IPS DF 6.9 (cell line): ENCODE measurements at places on chromosomes 16 and 17.

- H3K36me3 ChIP-seq = no peaks in the 10 kb centered on the region
- no peak overlapping the region for H3K27ac ChIP-seq
- H3K27me3 ChIP-seq = no peaks in the 10 kb centered on the region
- no peaks in the 10 kb centered on the region for H3K4me1 ChIP-seq
Measured at GRCh38 chr16:56505181-56505580, 14.6 kb downstream of the BBS2 start.

GRCh38 chr17:41298458-41299135 lies 4.1 kb downstream of the KRTAP29-1 start:
- H3K27ac ChIP-seq = no peak overlapping the region
- H3K36me3 ChIP-seq = no peaks in the 10 kb centered on the region
- no peaks in the 10 kb centered on the region for H3K27me3 ChIP-seq
- no peak for DNase-seq

DNA sequence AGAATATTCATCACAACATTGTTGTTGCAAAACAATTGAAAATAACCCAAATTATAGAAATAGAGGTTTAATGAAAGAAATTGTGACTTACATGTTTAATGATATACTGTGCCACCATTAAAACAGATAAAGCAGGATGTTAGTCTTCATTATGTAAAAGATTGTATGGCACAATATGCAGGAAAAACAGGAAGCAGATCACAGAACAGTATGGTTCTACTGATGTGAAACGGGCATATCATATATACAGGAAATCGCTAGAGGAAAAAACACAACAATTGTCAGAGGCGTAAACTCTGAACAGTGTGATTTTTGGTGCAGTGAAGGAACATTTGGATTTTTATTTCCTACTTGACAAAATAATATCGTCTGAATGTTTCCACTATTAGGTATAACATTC lies 22.0 kb downstream of the OR3A1 start:
- H3K27me3 ChIP-seq = no peaks in the 10 kb centered on the region
- H3K4me3 ChIP-seq = no peak overlapping the region
- H3K27ac ChIP-seq = no peak overlapping the region
- no peak for DNase-seq
- no peaks in the 10 kb centered on the region for H3K36me3 ChIP-seq

- H3K36me3 ChIP-seq = no peaks in the 10 kb centered on the region
- DNase-seq = no peak
- H3K4me1 ChIP-seq = no peaks in the 10 kb centered on the region
Measured at GRCh38 chr16:78034530-78034929, 12.2 kb downstream of the CLEC3A start.

DNA sequence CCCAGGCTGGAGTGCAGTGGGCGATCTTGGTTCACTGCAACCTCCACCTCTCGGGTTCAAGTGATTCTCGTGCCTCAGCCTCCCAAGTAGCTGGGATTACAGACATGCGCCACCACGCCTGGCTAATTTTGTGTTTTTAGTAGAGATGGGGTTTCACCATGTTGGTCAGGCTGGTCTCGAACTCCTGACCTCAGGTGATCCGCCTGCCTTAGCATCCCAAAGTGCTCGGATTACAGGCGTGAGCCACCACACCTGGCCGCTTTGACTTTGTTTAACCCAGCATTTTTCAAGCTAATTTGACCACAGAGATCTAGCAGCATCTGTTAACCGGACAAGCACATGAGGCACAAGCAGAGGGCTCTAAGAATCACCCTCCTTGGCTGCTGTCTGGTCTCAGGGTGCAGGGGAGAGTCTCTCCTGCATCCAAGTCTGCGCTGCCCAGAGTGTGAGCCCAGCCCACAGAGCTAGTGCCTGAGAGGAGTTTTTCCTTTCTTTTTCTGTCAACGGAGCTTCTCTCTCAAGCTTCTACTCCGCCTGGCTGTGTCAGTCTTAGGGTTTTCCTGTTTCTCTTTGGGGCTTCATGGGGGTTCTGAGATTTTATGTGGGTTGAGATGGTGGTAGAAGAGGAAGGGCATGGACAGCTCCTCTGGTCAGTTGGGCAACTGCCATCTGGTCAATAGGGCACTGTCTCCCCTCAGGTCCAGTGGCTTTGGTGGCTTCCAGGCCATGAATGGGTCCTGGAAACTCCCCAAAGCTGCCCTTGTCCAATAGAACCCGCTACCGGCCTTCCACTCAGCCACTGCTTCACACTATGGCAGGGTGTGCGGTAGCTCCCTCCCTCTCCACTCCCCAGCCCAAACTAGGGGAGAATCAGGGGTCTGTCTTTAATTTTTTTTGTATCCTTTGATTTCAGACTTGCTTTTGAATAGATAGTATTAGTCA lies 59.6 kb downstream of the TNFRSF13B start:
- H3K4me3 ChIP-seq = no peak overlapping the region
- no peak for DNase-seq
- H3K27me3 ChIP-seq = no peaks in the 10 kb centered on the region
- H3K4me1 ChIP-seq = no peaks in the 10 kb centered on the region
- no peak overlapping the region for H3K27ac ChIP-seq

- no peak overlapping the region for H3K4me3 ChIP-seq
- no peak overlapping the region for H3K27ac ChIP-seq
- no peaks in the 10 kb centered on the region for H3K36me3 ChIP-seq
- no peak for DNase-seq
Measured at GRCh38 chr17:6231886-6232731, 161.9 kb downstream of the WSCD1 start.

DNA sequence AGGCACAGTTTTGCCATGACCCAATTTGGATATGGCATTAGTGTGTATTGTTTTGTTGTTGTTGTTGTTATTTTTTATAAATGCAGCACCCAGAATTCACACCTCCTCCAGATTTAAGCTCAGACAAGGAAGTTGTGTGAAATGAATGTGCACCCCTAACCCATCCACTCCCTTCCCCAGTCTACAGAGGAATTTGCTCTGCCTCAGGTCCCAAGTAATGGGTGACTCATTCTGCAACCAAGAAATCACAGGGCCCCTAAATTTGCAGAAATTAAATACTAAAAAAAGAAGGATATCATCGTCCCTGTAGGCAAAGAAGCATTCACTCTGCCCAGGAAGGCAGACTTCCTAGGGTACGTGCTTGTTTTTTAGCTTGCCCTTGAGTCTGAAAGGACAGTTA lies 62.3 kb downstream of the CLEC16A start:
- DNase-seq = no peak
- H3K4me1 ChIP-seq = no peaks in the 10 kb centered on the region
- 0 out of 2 replicates have a peak, but pooled peaks cover 3% of the 10 kb centered on the region for H3K36me3 ChIP-seq
- no peaks in the 10 kb centered on the region for H3K27me3 ChIP-seq
- H3K27ac ChIP-seq = no peak overlapping the region

GRCh38 chr17:45740553-45741330 lies 43.4 kb upstream of the CRHR1 start:
- no peaks in the 10 kb centered on the region; the same call in 1 of the 2 replicates for H3K4me1 ChIP-seq
- no peak overlapping the region for H3K27ac ChIP-seq
- DNase-seq = peak; percentile 88

GRCh38 chr17:16935241-16935663 lies 36.7 kb downstream of the TNFRSF13B start:
- H3K27me3 ChIP-seq = no peaks in the 10 kb centered on the region

- no peak overlapping the region for H3K27ac ChIP-seq
- no peaks in the 10 kb centered on the region; the same call in none of the 2 replicates for H3K4me1 ChIP-seq
- no peaks in the 10 kb centered on the region for H3K27me3 ChIP-seq
- no peaks in the 10 kb centered on the region for H3K36me3 ChIP-seq
- H3K4me3 ChIP-seq = no peak overlapping the region
Measured at GRCh38 chr16:53991754-53992378, 287.9 kb downstream of the FTO start.

DNA sequence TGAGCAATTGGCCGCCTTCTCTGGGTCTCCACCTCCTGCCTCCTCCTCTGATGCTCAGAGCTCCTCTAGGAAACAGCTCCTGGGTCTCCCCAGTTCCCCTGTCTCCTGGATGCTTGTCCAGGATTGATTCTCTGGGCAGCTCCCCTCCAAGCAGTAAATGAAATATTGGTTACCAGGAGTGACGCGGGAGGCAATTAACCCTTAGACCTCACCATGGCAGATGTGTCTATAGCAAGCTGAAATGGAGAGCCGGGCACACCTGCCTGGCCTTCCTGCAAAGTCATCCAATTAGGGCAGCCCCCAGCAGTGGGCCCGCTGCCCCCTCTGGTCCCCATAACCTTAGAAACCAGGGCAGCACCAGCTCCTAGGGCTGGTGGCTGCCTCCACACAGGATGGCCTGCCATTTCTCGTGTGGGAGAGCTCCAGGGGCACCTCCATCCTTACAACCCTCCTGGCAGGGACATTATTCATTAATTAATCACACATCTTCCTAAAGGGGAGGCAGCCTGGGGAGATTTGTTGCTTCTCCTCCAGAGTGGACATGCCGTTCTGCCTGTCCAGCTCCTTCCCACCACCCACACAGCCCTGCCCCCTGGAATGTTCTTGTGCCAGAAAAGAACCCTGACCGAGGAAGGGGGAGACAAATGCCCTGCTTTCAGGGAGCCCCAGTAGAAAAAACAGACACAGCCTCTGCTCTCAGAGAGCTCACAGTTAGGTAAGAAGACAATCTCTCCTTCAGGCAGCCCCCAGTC lies 8.3 kb upstream of the KIF18B start:
- no peak overlapping the region for H3K4me3 ChIP-seq
- no peaks in the 10 kb centered on the region for H3K27me3 ChIP-seq
- H3K4me1 ChIP-seq = peaks cover 3% of the 10 kb centered on the region; the same call in 1 of the 2 replicates
- no peaks in the 10 kb centered on the region for H3K36me3 ChIP-seq

GRCh38 chr17:40072040-40072734 lies 9.4 kb downstream of the THRA start:
- no peaks in the 10 kb centered on the region for H3K36me3 ChIP-seq
- H3K4me3 ChIP-seq = no peak overlapping the region
- H3K4me1 ChIP-seq = peaks cover 25% of the 10 kb centered on the region
- H3K27me3 ChIP-seq = no peaks in the 10 kb centered on the region
- no peak for DNase-seq

GRCh38 chr16:27547851-27548250 lies 1.9 kb downstream of the GTF3C1 start:
- H3K4me3 ChIP-seq = no peak overlapping the region
- no peak overlapping the region for H3K27ac ChIP-seq
- H3K36me3 ChIP-seq = peaks cover 20% of the 10 kb centered on the region

DNA sequence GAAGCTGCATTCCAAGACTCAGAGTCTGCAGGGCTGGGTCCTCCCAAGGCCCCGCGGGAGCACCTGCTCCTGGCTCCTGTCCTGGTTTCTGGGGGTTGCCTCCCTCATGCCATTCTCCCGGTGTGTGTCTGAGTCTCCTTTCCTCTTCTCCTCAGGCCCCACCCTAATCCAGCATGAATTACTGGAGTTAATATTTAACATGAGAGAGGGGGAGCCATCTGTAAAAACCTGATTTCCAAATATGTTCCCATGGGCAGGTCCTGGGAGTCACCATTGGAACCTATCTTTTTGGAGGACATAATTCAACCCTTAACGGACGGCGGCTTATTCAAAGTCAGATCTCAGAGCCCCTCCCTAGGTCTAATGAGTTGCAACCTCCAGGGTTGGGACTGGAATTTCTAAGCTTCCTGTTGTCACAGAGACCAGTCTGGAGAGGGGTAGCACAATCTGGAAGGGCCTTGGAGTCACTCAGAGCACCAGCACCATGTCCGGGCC lies 5.4 kb downstream of the C17orf99 start:
- no peaks in the 10 kb centered on the region for H3K36me3 ChIP-seq
- H3K27ac ChIP-seq = no peak overlapping the region
- H3K27me3 ChIP-seq = no peaks in the 10 kb centered on the region
- no peaks in the 10 kb centered on the region for H3K4me1 ChIP-seq
- no peak overlapping the region for H3K4me3 ChIP-seq

GRCh38 chr16:12628536-12628935 lies 175.2 kb downstream of the CPPED1 start:
- H3K4me1 ChIP-seq = no peaks in the 10 kb centered on the region
- DNase-seq = no peak
- H3K4me3 ChIP-seq = no peak overlapping the region
- H3K36me3 ChIP-seq = no peaks in the 10 kb centered on the region
- no peaks in the 10 kb centered on the region for H3K27me3 ChIP-seq

DNA sequence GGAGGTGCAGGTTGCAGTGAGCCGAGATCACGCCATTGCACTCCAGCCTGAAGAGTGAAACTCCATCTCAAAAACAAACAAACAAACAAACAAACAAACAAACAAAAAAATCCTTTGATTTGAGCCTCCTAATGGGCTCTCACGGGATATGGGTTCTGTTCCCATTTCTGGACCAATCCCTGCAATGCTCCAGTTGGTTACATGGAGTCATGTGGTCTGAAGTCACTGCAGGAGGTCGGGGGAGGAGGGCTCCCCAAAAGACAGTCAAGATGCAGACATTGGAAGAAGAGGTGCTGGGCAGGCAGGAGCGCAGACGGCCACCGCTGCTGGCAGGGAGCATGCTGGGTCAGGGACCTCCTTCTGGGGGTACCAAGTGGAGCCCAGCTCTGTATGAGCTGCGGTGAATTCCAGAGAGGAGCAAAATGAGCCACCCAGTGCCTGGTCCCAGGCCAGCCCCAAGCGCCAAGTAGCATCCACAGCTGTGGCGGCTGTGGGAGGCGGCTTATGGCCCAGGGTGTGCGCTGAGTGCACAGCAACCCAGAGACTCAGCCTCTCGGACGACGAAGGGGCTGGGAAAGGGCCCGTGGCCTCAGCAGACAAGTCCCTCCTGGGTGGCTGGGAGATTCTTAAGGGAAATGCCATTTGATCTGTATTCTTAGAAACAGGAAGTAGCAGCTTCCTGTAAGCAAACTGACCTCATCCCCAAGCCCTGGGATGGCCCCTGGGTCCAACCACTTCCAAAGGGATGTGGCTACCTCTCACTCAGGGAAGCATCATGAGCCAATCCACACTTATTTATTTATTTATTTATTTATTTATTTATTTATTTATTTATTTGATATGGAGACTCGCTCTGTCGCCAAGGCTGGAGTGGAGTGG lies 19.6 kb upstream of the ATP2A3 start:
- DNase-seq = no peak
- H3K27me3 ChIP-seq = no peaks in the 10 kb centered on the region
- H3K4me1 ChIP-seq = peaks cover 8% of the 10 kb centered on the region

DNA sequence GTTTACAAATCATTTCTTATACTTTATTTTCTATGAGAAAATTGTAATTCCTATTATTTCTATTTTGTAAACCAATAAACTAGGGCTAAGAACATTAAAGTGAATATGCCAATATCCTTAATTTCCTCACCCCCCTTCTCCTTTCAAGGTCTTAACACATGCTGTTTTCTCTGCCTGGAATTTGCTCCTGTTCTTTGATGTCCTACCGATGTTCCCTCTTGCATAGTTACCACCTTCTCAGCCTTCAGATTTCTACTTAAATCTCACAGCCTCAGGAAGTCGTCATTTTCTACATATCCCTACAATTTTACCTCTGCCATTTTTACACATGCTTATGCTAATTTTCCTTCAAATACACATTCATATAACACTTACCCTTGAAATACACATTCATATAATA lies 890.9 kb upstream of the CDH8 start:
- no peak overlapping the region for H3K27ac ChIP-seq
- no peak for DNase-seq
- H3K36me3 ChIP-seq = no peaks in the 10 kb centered on the region
- no peaks in the 10 kb centered on the region for H3K27me3 ChIP-seq
- no peak overlapping the region for H3K4me3 ChIP-seq
- no peaks in the 10 kb centered on the region for H3K4me1 ChIP-seq

GRCh38 chr16:79469999-79470398 lies 130.5 kb downstream of the MAF start:
- no peak overlapping the region for H3K27ac ChIP-seq
- no peaks in the 10 kb centered on the region for H3K36me3 ChIP-seq
- H3K4me3 ChIP-seq = no peak overlapping the region
- no peaks in the 10 kb centered on the region for H3K27me3 ChIP-seq
- DNase-seq = no peak
- no peaks in the 10 kb centered on the region for H3K4me1 ChIP-seq

- H3K27me3 ChIP-seq = no peaks in the 10 kb centered on the region
- peaks cover 11% of the 10 kb centered on the region for H3K36me3 ChIP-seq
- H3K27ac ChIP-seq = no peak overlapping the region
- H3K4me3 ChIP-seq = no peak overlapping the region
- H3K4me1 ChIP-seq = no peaks in the 10 kb centered on the region
Measured at GRCh38 chr16:66809765-66810164, 8.4 kb upstream of the TERB1 start.
